ENCODE measurements at places on chromosomes 2 and 18.

GRCh38 chr2:30235008-30235655, 3.8 kb downstream of the LBH start:
- peak; percentile 43 for DNase-seq

DNA sequence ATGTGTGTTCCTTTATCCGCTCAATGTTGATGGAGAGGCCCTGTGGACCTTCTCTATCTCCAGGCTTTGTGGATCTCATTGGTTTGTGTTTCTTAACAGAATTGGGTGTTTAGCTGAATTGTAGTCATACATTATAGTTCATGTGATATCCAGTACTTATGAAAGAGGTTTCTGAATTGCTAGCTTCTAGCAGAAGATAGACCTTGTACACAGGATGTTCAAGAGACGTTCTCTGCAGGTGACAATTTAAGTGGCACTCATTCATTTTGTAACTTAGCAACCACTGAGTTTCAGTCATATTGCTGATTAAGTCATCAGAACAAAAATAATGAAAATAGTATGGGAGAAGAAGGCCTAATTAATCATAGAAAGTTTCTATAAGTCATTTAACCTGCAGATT, 279.2 kb downstream of the ALPK2 start:
- DNase-seq, result no peak

DNA sequence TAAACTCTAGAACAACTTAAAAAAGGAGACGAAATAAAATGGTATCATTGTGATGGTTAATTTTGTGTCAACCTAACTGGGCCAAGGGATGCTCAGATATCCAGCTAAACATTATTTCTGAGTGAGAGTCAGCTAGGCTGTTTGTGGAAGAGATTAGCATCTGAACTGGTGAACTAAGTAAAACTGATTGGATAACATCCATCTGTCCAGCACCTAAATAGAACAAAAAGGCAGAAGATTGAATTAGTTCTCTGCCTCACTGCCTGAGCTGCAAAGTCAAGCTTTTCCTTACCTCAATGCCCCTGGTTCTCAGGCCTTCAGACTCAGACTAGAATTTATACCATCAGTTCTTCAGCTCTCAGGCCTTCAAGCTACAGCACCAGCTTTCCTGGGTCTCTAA, 30.0 kb downstream of the PPP3R1 start:
- DNase-seq, result no peak

DNA sequence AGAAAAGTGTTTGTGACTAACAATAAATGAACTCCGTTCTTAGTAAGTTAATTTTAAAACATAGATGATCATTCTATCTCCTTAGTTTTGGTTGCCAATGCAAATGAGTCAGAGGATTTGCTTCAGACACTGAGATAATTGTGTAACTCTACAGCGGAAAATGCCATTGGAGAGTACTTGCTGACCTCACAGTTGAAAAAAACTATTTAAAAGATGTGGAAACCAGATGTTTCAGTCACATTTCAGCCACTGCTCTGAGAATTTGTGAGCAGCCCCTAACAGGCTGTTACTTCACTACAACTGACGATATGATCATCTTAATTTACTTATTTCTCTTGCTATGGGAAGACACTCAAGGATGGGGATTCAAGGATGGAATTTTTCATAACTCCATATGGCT, at the start of gene TNFAIP6:
TSS of gene TNFAIP6 (plus strand) at position 234 of the 400 bp plus-strand sequence. CDS start at position 309, 75 bp downstream.
- no peak for DNase-seq

- no peak for DNase-seq
Measured at GRCh38 chr2:53527056-53527455, 240.5 kb upstream of the CHAC2 start.

- no peak for DNase-seq
Measured at GRCh38 chr18:2395427-2396161, 175.7 kb downstream of the METTL4 start.

DNA sequence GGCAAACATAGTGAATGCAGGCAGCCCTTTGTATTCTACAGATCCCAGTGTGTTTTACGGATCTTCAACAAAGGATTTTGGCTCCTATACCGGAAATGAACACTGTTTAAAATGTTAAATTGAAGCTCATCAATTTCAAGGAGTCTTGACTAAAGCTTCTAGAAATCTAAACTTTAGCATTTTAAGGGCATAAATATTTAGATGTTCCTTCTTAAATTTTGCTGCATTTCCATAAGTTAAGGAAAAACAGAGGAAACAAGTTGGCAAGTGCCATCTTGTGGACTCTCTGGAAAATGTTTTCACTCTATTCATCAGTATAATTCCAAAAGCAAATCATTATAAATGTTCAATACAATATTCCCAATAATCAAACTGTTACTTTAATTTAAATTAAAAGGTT, 19.6 kb downstream of the CHN1 start:
- no peak for DNase-seq

DNA sequence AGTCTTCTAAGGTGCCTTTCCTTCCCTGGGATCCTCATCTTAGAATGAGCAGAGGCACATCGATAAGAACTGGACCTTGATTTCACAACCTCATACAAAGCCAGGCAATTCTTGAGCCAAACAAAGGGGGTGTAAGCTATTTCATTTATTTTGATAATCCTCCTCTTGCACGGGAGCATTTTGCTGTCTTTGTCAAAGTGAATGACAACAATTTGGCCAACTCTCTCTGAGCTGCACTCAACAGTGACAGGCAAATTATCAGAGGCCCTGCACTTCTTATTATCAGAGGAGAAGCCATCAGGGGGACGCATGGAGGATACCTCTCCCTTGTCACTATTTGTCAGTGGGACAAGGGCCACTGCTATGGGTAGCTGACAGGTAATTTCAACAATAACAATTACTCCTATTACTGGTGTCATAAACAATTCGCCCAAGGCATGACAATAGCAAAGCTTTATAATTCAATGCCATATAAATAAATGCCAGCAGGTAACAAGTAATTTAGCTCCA, 260.4 kb downstream of the MEIS1 start:
- DNase-seq, result no peak

GRCh38 chr2:191148791-191149190, 2.0 kb downstream of the STAT4 start:
- no peak for DNase-seq

DNA sequence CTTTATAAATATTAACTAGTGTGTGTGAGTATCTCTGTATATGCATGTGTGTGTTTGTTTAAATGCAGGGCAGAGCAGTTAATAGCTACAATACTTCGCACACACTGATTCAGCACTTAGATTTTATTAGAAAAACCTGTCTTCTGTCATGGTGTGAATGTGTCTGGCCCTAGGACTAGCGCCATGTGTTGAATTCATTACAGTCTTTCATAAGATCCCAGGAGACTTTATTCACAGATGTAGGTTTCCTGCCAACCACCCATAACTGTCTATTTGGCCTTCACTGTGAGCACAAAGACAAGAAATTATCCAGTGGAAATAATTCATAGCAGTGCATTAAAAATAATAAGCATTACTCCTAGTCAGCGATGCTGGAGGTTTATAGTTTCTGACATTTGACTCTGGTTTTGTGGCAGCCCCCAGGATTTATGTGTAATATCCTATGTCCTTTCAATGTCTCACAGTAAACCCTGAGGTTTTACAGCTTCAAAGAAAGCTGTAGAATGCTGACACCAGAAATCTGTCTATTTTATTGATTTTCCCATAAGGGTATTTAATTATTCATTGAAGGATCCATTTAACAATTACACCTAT, 93.9 kb downstream of the ZNF804A start:
- DNase-seq, result no peak

DNA sequence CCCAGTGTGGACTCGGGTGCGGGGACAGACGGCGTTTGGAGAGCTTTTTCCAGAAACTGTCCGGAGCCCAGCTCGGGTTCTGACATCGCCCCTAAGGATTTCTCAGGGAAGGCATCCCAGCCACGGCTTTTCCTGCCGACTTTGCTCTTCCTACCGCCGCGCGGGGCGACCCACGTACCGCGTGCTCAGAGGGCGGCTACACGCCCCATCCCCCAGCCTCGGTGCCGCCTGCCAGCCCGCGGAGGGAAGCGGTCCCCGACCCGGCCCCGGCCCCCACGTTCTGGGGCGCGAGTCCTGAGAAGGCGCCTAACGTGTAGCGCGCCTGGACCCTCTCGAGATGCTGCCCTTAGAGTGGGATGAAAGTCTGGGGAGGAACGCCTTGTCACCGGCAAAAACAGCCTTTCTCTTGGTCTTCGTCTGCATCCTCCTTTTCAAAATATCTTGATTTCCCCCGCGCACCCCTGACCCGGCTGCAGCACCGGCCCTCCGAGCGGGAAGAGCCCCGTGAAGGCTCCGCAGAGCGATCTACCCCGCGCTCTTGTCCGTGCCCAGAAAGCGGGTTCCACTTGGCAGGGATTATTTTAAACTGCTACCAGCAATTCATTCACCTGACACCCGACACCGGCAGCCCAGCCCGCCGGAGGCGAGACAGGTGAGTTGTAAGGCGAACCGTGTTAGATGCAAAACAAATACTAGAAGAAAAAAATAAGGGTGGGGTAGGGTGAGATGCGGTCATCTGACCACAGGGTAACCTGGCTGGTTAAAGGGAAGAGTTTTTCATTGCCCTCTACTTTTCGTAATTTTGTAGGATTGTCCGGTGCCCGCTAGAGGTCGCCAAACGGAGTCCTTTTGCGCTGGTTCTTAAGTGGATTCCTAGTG, 812 bp upstream of the KCNG3 start:
- DNase-seq, result peak; percentile 40

DNA sequence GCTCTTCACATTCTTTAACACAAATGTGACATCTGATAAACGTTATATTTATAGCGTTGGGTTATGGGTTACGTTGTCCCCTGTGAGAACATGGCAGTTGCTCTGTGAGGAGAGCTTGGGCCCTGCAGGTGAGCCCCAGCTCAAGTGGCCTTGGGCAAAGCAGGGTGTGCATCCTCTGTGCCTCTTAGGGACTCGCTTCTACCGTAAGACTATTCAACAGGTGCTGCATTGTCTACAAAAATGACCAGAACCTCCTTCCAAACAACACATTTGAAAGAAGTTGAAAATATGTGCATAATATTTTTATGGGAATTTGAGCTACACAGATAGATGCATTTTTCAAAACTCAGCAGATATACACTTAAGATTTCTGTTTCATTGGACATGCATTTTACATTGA, 16.4 kb upstream of the CHMP1B start:
- no peak for DNase-seq

- DNase-seq, result no peak
Measured at GRCh38 chr18:46338205-46338604, 234.0 kb downstream of the HAUS1 start.

DNA sequence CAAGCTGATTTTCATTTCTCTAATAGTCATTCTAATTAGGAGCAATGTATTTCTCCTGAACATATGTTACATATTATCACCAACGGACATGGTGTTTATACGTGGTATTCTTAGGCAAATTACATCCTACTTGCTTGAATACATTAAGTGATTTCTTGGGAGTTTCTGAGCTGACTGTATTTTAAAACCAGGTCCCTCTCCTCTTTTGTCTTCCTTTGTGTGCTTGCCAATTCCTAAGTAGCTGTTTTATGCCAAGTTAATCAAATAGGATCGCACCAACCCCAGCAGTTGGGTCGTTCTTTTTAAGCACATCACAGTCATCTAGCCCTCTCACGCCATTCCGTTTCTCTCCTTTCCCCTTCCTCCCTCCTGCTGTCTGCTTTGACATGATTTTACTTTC, 75.4 kb upstream of the MAP2 start:
- no peak for DNase-seq

GRCh38 chr2:179311101-179311500, 46.5 kb upstream of the SESTD1 start:
- DNase-seq, result no peak

DNA sequence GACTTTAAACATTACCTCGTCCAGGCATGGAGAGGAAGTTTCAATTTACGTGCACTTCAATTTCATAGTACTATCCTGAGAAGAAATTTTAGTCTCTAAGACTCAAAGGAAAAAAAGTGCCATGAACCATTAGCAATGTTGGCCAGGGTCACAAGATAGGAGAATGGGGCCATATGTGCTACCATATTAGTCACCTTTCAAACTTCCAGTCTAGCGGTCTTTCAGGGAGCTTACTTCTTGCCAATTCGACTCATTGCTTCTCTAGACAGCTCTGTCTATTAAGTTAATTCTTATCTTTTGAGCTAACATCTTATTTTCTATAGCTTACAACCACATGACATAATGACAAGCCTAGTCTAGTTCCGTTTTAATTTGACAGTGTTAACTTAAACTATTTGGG, 129.1 kb downstream of the ANKRD44 start:
- DNase-seq, result no peak

DNA sequence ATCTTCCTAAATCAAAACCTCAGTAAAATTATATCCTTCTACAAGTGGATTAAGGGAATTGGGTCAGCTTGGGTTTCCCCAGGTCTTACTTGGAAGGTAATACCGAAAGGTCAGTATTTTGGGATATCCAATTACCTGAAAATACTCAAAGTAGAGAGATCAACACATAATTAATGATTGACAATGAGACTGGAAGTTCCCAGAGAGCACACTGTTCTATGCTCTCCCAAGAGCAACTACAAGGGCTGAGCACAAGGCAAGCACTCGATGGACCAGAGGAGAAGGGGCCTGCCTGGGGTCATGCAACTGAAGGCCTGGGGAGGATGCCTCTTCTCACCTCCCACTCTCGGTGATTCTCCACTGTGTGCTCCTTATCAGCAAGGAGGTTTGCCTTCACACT, 159.2 kb upstream of the ACAA2 start:
- DNase-seq, result no peak

All from stimulated activated CD4-positive, alpha-beta T cell treated with anti-CD3 and anti-CD28 coated beads, Interleukin-15, amount 100 ng/mL, for 1 hour (primary cell).